Upper lobe of left lung (tissue), 6 donors: ENCODE measurements at places on chromosomes 7 and 10.

GRCh38 chr10:4698075-4698474 lies 127.9 kb upstream of the AKR1E2 start:
- no peaks in the 10 kb centered on the region for H3K27me3 ChIP-seq
- no peaks in the 10 kb centered on the region for H3K4me1 ChIP-seq
- H3K36me3 ChIP-seq: no peaks in the 10 kb centered on the region
- H3K27ac ChIP-seq: no peak overlapping the region

GRCh38 chr7:31875424-31875823 lies 188.4 kb downstream of the PPP1R17 start:
- H3K36me3 ChIP-seq: no peaks in the 10 kb centered on the region
- H3K27me3 ChIP-seq: no peaks in the 10 kb centered on the region
- no peak overlapping the region for H3K4me3 ChIP-seq

GRCh38 chr10:88538048-88538447 lies 45.1 kb downstream of the RNLS start:
- no peak for DNase-seq
- H3K27me3 ChIP-seq: no peaks in the 10 kb centered on the region
- peaks cover 13% of the 10 kb centered on the region for H3K4me1 ChIP-seq
- H3K27ac ChIP-seq: peak overlapping the region; percentile 3

- H3K4me1 ChIP-seq: no peaks in the 10 kb centered on the region
- no peaks in the 10 kb centered on the region for H3K27me3 ChIP-seq
- H3K4me3 ChIP-seq: no peak overlapping the region
- no peak overlapping the region for H3K27ac ChIP-seq
- no peaks in the 10 kb centered on the region for H3K36me3 ChIP-seq
- DNase-seq: no peak
These were observed 98.4 kb downstream of the CHRM2 start for GRCh38 chr7:136966825-136967224.

DNA sequence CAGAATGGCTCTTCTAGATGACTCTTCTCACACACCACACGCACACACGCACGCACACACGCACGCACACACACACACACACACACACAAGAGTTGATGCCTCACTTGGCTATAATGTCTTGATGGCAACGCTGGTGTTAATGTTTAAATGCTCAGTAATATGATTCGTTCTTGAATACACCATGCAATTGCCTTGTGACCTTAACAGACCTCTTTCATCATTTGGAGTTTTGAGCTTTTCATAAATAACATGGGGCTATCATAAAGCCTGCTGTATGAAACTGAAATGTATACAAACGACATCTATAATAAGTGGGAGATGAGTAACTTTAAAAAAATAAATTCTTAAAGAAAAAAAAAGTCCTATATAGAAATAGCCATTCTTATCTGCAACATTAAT lies 8.2 kb downstream of the JCAD start:
- H3K4me1 ChIP-seq: peaks cover 20% of the 10 kb centered on the region
- peak overlapping the region; percentile 48 for H3K27ac ChIP-seq
- no peaks in the 10 kb centered on the region for H3K27me3 ChIP-seq

DNA sequence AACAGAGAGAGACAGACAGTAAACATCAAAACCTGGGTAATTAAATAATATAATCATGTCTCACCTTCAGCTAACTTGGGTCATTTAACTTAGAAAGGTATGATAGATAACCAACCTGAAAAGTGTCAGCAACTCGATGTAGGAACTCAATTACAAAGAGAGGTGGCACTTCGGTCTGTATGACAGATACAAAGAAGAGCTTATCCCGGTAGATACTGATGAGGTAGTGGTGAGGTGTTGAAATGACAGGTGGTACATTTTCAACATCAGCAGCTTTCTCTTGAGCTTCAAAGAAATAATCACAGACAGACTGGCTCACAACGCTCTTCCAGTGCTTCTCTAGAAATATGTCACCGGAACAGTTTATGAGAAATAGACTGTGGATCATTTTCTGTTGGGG lies 12.6 kb downstream of the AP3M1 start:
- H3K4me1 ChIP-seq: no peaks in the 10 kb centered on the region
- no peaks in the 10 kb centered on the region for H3K27me3 ChIP-seq
- no peak for DNase-seq
- no peak overlapping the region for H3K4me3 ChIP-seq
- H3K27ac ChIP-seq: no peak overlapping the region

GRCh38 chr7:140926021-140926817 lies 1.5 kb upstream of the BRAF start:
- DNase-seq: no peak
- H3K4me1 ChIP-seq: peaks cover 17% of the 10 kb centered on the region
- no peak overlapping the region for H3K4me3 ChIP-seq
- H3K27ac ChIP-seq: no peak overlapping the region
- no peaks in the 10 kb centered on the region for H3K27me3 ChIP-seq
- no peaks in the 10 kb centered on the region for H3K36me3 ChIP-seq

DNA sequence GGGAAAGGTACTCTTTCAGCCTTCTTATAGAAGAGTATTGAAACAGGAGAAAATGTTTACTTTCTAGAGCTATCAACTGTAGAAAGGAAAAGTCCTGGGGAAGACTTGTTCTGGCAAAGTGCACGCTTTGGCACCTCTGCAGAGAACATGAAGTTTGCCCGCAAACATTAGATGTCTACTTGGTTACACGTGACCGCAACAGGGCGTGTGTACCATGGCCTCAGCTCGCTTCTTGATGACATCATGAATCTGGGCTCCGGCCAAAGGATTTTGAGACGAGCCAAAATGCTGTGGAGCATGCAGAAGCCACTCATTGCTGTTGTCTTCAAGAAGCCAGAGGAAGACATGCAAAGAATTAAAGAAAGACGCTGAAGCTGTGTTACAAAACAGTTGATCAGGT lies 8.6 kb upstream of the TAS2R60 start:
- H3K4me3 ChIP-seq: no peak overlapping the region
- no peak overlapping the region for H3K27ac ChIP-seq
- H3K27me3 ChIP-seq: no peaks in the 10 kb centered on the region
- H3K36me3 ChIP-seq: no peaks in the 10 kb centered on the region
- no peaks in the 10 kb centered on the region for H3K4me1 ChIP-seq

DNA sequence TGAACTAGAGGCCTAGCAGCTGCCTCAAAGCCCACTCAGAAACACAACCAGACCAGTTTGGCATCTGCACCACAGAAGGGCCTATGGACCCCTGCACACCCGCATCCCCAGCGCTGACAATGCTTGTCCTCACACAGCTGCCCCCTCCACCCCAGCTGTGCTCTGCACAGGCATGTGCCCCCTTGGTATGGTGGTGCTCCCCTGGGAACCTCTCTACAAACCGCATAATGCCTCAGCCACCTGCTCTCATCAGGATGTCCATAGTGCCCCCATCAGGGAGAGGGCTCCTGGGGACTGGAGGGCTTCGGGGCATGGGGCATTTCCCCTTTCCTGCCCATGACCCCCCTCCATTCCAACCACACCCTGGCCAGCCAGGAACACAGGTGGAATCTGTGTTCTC lies 347.5 kb downstream of the GRID1 start:
- H3K4me1 ChIP-seq: no peaks in the 10 kb centered on the region
- DNase-seq: no peak
- no peaks in the 10 kb centered on the region for H3K27me3 ChIP-seq

DNA sequence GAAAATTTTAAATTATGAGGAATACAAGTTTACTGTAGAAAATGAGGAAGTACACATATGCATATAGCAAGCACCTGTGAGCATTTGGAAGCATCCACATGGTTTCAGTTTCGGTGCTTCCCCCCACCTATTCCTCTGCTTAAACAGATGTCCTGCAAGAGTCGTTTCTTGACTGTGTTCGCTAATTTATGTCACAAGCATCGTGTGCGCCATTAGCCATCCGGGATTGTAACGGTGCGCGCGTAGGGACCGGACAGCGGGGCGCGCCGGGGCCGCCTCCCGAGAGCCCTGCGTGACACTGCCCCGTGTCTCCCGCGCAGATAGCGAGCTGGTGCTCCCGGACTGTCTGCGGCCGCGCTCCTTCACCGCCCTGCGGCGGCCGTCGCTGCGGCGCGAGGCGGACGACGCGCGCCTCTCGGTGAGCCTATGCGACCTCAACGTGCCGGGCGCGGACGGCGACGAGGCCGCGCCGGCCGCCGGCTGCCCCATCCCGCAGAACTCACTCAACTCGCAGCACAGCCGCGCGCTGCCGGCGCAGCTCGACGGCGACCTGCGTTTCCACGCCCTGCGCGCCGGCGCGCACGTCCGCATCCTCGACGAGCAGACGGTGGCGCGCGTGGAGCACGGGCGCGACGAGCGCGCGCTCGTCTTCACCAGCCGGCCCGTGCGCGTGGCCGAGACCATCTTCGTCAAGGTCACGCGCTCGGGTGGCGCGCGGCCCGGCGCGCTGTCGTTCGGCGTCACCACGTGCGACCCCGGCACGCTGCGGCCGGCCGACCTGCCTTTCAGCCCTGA lies 90.9 kb downstream of the NEURL1 start:
- DNase-seq: no peak
- no peak overlapping the region for H3K27ac ChIP-seq
- H3K4me1 ChIP-seq: no peaks in the 10 kb centered on the region
- H3K36me3 ChIP-seq: no peaks in the 10 kb centered on the region
- no peaks in the 10 kb centered on the region for H3K27me3 ChIP-seq
- H3K4me3 ChIP-seq: no peak overlapping the region

GRCh38 chr10:72564596-72564995 lies 61.3 kb downstream of the MICU1 start:
- H3K4me3 ChIP-seq: no peak overlapping the region
- H3K4me1 ChIP-seq: peaks cover 5% of the 10 kb centered on the region
- DNase-seq: peak; percentile 70
- no peak overlapping the region for H3K27ac ChIP-seq
- no peaks in the 10 kb centered on the region for H3K27me3 ChIP-seq

GRCh38 chr7:132045481-132045980 lies 489.1 kb upstream of the PODXL start:
- no peaks in the 10 kb centered on the region for H3K4me1 ChIP-seq
- DNase-seq: no peak
- no peak overlapping the region for H3K27ac ChIP-seq
- H3K27me3 ChIP-seq: no peaks in the 10 kb centered on the region
- no peak overlapping the region for H3K4me3 ChIP-seq

DNA sequence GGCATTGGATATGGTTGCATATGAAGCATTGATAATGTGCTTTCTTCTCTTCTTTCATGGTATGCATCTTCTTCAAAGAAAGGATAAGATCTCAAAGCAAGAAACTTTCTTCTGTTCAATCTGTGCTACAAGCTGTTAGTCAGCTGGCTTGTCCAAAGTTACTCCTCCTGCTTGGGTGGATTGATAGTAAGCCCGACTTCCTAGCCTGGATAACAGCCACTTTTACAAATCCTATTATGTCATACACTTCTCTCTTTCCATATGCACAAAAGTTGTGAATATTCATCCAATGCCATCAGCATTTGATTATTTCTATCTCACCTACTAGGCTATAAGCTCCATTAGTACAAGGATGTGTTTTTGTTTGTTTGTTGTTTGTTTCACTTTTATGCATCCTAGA lies 891.0 kb upstream of the SORCS1 start:
- no peak for DNase-seq
- H3K36me3 ChIP-seq: no peaks in the 10 kb centered on the region
- H3K4me1 ChIP-seq: no peaks in the 10 kb centered on the region
- H3K27me3 ChIP-seq: no peaks in the 10 kb centered on the region
- H3K27ac ChIP-seq: no peak overlapping the region

DNA sequence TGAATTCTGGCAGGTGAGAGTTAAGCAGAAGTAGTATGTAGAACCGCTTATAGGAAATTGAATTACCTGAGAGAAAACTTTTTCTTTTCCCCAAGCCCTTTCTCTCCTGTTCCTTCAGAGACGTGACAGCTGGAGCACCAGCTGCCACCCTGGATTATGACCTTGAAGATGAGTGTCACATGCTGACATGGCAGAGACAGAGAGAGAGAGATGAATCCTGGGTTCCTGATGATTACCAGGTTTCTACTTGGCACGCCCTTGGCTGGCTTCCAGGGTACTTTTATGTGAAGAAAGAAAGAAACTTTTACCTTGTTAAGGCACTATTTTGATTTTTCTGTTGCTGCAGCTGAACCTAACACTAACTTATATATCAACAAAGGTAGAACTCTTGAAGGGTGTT lies 99.9 kb downstream of the GPR26 start:
- H3K4me3 ChIP-seq: no peak overlapping the region
- no peak overlapping the region for H3K27ac ChIP-seq
- DNase-seq: no peak
- no peaks in the 10 kb centered on the region for H3K27me3 ChIP-seq
- H3K36me3 ChIP-seq: no peaks in the 10 kb centered on the region
